ENCODE measurements at places on chromosomes 1 and 21.

DNA sequence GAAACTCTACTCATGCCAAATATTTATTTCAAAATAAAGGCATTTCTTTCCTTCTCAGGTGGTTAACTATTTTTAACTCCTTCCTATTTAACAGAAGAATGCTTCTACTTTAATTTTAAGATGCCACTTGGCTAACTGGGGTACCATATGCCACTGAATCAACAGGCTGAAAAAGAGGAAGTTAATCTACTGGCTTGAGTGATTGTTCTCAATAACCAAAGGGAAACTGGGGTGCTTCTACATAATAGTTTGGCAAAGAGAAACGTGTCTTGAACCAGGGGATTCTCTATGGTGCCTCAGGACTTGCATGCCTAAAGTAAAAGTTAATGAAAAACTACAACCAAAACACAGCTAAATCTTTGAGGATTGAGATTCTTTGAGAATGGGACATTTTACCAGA, 142.6 kb downstream of the DENND1B start:
- DNase-seq: peak; percentile 7

- DNase-seq: no peak
Observed at GRCh38 chr1:119286587-119287181, 81.9 kb upstream of the HAO2 start.

DNA sequence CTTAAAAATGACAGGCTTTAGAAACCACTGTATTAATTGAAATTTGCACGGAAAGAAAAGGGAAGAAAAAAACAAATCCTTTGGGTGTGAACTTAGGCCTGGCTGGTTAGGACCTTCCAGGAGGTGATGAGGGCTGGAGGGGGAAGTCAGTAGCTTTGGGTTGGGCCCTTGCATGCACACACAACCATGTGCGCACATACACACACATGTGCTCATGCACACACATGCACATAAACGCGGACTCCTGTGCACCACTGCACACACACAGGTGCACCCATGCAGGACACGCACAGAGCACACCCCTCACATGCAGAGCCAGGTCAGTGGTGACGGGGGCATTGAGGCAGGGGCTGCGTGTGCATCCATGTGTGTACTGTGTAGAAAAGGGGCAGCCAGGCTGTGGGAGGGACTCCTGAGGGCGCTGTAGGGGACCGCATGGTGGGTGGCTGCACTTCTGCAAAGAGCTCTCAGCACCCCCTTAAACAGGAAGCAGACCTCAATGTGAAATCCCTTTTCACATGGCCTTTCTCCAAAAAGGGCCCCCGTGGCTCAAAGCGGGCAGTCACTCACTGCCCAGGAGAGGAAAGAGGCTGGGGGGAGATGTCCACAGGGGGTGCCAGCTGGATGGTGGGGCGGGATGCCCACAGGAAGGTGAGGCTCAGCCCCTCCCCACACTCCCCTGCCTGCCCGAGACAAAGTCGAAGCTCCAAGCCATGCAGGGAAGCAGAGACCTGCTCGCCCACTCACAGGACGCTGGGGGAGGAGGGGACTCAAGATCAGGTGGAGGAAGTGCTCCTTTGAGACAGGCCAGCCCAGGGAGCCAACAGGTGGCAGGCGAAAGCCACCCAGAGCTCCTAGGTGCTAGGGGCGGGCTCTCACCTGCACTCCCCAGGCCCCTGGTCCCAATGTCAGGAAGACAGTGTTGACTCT, 95.2 kb downstream of the ITPKB start:
- DNase-seq: no peak

DNA sequence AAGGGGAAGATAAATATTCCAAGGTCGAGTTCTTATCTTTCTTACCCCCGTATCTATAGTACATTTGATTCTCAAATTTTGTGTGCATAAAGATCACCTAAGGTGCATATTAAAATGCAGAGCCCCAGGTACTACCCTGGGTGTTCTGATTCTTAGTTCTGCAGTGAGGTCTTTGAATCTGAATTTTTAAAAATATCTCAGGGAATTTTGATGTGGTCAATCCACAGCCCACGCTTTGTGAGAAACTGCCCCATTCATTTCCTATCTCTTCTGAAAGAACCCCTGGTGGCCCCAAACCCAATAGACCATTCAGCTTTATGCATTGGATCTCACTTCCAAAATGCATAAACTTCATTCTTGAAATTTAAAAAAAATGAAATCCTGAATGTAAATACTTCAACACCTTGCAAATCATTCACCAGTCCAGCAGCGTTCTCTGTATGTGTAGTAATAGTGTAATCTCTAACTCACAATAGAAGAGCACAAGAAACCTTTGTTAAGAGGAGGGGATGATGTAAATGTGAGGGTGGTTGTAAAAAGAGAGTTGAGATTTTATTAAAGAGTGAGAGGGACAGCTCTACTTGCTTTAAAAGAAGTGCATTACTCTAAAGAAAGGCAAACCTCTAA, 108.8 kb upstream of the ZP4 start:
- DNase-seq: no peak

DNA sequence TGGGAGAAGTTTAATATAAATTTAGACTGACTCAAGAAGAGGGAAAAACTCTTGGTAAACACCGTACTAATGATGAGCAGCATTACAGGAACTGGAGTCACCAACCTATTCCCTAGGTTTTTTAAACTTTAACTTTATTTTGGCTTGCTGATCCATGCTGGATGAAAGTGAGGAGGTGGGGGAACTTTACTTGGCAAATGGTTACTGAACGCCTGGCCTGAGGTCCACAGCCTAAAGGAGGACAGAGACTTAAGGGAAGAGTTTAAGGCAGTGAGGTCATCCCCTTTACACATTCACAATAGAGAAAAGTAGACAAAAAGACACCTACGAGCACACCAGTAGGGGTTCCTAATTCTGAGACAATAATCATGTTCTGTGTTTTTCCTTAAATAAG, 25.6 kb upstream of the A3GALT2 start:
- DNase-seq: no peak

DNA sequence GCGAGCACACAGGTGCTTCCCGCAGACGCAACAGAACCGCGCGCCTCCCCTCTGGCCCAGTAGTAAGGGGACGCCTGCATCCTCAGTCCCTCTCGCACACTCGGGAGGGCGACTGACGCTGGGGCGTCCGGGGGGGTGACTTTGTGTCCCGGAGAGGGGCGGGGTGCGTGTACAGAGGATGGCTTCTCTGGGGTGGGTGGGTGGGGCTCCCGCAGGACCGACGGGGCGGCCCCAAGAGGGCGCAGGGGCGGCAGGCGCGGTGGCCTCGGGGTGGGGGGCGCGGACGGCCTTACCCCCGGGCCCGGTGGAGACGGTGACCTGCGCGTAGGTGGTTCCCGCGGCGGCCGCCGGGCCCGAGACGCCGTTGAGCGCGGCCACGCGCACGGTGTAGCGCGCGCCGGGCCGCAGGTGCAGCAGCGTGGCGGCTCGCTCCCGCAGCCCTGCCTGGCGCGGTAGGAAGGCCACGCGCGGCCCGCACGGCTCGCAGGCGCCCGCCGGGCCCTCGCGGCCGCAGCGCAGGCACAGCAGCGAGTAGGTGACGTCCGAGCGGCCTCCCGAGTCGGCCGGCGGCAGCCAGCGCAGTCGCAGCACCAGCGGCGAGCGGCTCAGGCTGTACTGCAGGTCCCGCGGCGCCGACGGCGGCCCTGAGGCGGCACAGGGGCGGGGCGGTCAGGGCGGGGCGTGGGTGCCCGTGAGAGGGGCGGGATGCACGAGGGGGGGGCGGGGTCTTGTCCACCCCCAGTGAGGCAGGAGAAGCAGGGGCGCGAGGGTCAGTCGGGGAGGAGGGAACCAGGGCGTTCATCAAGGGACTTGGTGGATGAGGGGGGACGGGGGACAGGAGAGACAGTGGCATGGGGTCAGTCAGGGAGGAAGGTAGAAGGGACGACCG, 12.1 kb downstream of the EPHA10 start:
- no peak for DNase-seq

DNA sequence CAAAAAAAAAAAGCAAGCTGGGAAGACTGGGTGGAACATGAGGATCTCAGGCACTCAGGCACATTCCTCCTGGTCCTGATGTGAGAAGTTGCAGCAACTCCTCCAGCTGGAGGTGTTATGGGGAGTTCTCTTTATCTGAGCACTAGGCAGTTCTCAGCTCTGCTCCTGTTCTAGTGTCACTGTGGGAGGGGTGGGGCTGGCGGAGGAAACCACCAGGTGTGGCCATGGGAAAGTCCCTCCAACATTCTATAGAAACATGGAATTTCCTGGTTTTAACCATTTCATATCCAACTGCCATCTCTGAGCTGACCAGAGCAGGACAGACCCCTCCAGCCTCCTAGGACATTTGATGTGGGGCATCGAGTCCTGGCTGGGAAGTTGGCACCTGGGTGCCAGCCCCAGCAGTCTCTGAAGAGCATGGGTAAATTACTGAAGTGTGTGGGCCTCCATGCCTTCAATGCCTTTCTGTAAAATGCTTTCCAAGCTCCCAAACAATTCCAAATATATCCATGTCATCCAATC, 804 bp upstream of the IKBKE start:
- DNase-seq: no peak
